ENCODE measurements at places on chromosomes 7 and 10. TPM values are rescaled to one million over a fixed set of nuclear protein-coding genes. Genes with fewer than 3 reads are reported as not detected.

UPK3B gene
- 1.1 TPM for total RNA-seq

TAS2R3 gene
- 1.1 TPM for total RNA-seq

OR6B1 gene
- under 0.01 TPM for total RNA-seq

MYO1G gene
- total RNA-seq: 150 TPM

CALHM1 gene
- not detected for total RNA-seq

GIMAP1 gene
- total RNA-seq: 15.9 TPM

BAMBI gene
- 0.27 TPM for total RNA-seq

EFCAB10 gene
- not detected for total RNA-seq

CTAGE8 gene
- 0.81 TPM for total RNA-seq

FAM24B gene
- total RNA-seq: 4.3 TPM

EIF4H gene
- total RNA-seq: 165 TPM

HOXA9 gene
- total RNA-seq: 105 TPM

TFR2 gene
- 51.7 TPM for total RNA-seq

STEAP2 gene
- total RNA-seq: under 0.01 TPM

ACSM6 gene
- total RNA-seq: not detected

CCNY gene
- 53.3 TPM for total RNA-seq

OR2A25 gene
- not detected for total RNA-seq

VAX1 gene
- total RNA-seq: under 0.01 TPM

SHTN1 gene
- 0.54 TPM for total RNA-seq

PPP1R9A gene
- total RNA-seq: 4.0 TPM

PPP1R17 gene
- total RNA-seq: under 0.01 TPM

Measured in hematopoietic multipotent progenitor cell (in vitro differentiated cells).